ENCODE measurements at places on chromosomes 4 and X.

DNA sequence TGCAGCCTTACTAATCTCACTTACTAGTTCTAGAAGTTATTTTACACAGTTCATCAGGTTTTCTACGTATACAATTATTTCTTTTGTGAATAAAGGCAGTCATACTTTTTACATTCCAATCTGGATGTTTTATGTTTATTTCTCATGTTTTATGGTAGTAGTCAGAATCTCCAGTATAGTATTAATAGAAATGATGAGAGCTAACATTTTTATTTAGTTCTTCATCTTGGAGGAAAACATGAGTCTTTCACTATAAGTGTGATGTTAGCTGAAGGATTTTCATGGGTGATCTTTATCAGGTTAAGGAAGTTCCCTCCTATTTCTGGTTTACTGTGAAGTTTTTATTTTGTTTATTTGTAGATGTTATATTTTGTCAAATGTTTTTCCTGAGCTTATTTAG, 256.1 kb upstream of the GIMD1 start:
- no peak for DNase-seq

DNA sequence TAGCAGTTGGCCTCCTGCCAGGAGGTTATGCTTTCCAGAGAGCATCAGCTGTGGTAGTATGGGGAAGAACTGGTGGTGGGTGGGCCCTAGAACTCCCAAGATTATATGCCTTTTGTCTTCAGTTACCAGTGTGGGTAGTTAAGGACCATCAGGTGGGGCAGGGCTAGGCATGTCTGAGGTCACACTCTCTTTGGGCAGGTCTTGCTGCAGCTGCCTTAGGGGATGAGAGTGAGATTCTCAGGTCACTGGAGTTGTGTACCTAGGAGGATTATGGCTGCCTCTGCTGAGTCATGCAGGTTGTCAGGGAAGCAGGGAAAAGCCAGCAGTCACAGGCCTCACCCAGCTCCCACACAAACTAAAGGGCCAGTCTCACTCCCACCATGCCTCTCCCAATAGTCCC, 172.9 kb upstream of the GYPA start:
- no peak for DNase-seq

- DNase-seq = no peak
Measured at GRCh38 chrX:10233173-10233572, 76.4 kb downstream of the CLCN4 start.

GRCh38 chrX:103329991-103330390, at the start of gene TCEAL7:
TCEAL7 (plus strand) TSS chrX:103330239; CDS start chrX:103331404, 1,165 bp downstream.
- DNase-seq = no peak

- no peak for DNase-seq
Measured at GRCh38 chr4:26178854-26179253, 142.0 kb upstream of the RBPJ start.

DNA sequence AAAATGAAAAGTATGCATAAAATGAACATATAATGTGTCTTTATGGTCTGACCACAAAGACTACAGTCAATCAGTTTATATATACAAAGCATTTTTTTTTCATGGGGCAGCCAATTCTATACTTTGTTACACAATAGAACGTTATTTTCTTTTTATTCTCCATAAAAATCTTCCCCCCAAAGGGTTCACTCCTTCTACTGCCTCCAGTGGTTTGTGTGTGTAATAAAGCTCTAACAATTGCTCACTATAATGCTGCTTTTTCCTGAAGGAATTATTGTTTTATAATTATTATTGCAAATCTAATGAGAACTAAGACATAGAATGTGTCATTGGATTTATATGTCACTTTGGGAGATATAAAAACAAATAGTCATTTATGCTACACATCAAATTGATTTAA, 664.1 kb upstream of the PABPC4L start:
- DNase-seq = no peak

- no peak for DNase-seq
Measured at GRCh38 chrX:152642931-152643564, 5.4 kb downstream of the GABRQ start.

GRCh38 chr4:72418458-72418857, 150.6 kb downstream of the ADAMTS3 start:
- DNase-seq = no peak

Data from activated CD4-positive, alpha-beta memory T cell treated with anti-CD3 and anti-CD28 coated beads, Interleukin-2, amount 10 ng/mL, durations not matched to agents 7 days and 5 days (primary cell).